Memory B cell (primary cell): ENCODE measurements at places on chromosomes 6 and 20.

DNA sequence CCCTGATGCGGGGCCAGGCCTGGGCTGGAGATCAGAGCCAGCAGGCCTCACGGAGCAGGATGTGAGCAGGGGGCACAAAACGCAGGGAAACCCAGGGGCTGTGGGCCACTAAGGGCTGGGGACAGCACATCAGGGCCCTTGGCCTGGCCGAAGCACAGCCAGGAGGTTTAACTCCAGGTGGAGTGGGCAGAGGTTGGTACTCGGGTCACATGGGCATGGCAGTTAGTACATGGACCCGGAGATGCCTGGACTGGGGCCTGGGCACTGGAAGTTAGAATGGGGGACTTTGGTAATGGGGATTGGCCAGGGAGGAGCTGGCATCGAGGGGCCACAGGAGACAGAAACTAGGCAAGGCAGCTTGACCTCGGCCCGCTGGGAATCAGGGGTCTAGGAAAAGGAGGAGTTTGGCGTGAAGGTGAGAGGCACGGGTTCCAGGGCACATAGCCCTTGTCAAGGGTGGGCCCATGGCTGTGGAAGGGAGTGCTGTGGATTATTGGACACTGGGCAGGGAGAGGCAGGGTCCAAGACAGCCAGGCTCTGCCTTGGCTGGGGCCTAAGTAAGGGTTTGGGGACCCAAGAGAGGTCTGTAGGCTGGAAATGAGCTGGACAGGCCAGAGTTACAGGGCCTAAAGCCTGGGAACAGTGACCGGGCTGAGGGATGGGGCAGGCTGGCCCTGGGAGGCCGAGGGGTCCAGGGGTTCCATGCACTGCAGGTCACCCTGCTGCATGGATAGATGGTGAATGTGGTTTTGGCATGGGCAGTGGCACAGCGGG is 41.6 kb upstream of the CD93 start:
- H3K4me1 ChIP-seq = no peaks in the 10 kb centered on the region
- no peak overlapping the region for H3K27ac ChIP-seq
- no peak overlapping the region for H3K4me3 ChIP-seq
- no peaks in the 10 kb centered on the region for H3K36me3 ChIP-seq

- H3K4me3 ChIP-seq = no peak overlapping the region
- peaks cover 13% of the 10 kb centered on the region for H3K4me1 ChIP-seq
- no peaks in the 10 kb centered on the region for H3K36me3 ChIP-seq
- no peak overlapping the region for H3K27ac ChIP-seq
- DNase-seq = no peak
These were observed 9.3 kb downstream of the NAPB start for GRCh38 chr20:23412026-23412425.

- H3K4me1 ChIP-seq = no peaks in the 10 kb centered on the region
- no peak for DNase-seq
- H3K27ac ChIP-seq = no peak overlapping the region
- H3K4me3 ChIP-seq = no peak overlapping the region
- no peaks in the 10 kb centered on the region for H3K27me3 ChIP-seq
These were observed 17.3 kb downstream of the ERGIC3 start for GRCh38 chr20:35559042-35559693.

- peaks cover 14% of the 10 kb centered on the region for H3K27me3 ChIP-seq
- no peak overlapping the region for H3K4me3 ChIP-seq
- no peaks in the 10 kb centered on the region for H3K36me3 ChIP-seq
- no peak overlapping the region for H3K27ac ChIP-seq
- no peak for DNase-seq
- no peaks in the 10 kb centered on the region for H3K4me1 ChIP-seq
These were observed 9.6 kb downstream of the HRH3 start for GRCh38 chr20:62210496-62210855.

DNA sequence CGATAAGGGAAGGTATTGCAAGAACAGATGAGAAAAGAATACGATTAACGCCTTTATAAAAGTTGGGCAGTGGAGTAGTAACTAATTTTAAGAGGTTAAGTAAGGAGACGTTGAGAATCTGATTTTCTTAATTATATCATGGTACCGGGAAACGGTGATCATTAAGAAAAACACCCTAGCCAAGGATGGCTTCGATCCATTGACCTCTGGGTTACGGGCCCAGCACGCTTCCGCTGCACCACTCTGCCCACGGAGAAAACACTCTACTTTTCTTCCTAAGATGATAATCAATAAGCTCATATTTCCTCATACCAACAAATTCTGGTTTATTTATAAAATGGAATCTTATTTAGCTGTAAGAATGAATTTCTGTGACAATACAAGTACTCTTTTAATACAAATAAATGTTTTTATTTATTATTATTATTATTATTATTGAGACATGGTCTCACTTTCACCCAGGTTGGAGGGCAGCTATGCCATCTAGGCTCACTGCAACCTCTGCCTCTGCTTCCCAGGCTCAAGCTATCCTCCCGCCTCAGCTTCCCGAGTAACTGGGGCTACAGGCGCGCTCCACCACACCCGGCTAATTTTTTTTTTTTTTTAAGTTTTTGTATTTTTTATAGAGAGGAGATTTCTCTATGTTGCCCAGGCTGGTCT is 8.3 kb downstream of the POM121L2 start:
- H3K36me3 ChIP-seq = peaks cover 1% of the 10 kb centered on the region
- no peak overlapping the region for H3K27ac ChIP-seq
- peaks cover 34% of the 10 kb centered on the region for H3K27me3 ChIP-seq
- peaks cover 4% of the 10 kb centered on the region for H3K4me1 ChIP-seq

- DNase-seq = no peak
- H3K27ac ChIP-seq = no peak overlapping the region
- peaks cover 11% of the 10 kb centered on the region for H3K27me3 ChIP-seq
- no peaks in the 10 kb centered on the region for H3K4me1 ChIP-seq
- H3K36me3 ChIP-seq = peaks cover 3% of the 10 kb centered on the region
- no peak overlapping the region for H3K4me3 ChIP-seq
These were observed 20.7 kb upstream of the PKHD1 start for GRCh38 chr6:52108128-52108527.

DNA sequence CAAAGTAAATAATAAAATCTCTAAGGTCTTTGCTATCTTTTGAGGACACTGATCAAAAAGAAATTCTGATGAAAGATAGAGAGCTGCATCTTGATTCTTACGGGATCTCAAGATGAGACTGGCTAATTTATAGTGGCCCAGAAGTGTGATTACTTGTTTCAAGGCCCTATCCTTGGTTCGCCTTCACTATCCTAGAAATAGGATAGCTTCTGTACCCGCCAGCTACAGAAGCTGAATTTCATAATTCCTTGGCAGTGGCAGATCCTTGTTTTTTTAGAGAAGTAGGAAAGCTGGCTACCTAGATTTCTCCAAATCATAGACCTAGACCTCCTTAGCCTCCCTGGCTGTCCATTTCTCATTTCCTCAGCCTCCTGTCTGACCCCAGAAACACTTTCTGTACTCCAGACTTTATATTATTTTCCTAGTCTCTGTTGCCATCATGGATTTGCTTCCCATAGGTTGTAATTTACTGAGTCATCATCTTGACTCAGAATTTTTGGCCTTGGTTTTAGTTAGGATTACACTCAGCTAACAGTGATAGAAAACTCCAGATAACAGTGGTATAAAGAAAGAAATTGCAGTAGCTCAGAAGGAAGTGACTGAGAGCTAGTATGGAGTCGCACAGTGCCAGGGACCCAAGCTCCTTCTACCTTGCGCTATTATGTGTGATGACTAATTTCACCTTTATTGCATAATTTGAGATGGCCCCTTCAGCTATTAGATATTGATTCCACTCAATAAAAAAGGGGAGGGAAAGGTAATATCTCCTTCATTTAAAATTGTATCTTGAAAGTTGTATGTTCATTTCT is 27.7 kb downstream of the PHF3 start:
- H3K36me3 ChIP-seq = peaks cover 3% of the 10 kb centered on the region
- peaks cover 35% of the 10 kb centered on the region for H3K4me1 ChIP-seq
- no peak overlapping the region for H3K4me3 ChIP-seq
- no peaks in the 10 kb centered on the region for H3K27me3 ChIP-seq
- DNase-seq = no peak

DNA sequence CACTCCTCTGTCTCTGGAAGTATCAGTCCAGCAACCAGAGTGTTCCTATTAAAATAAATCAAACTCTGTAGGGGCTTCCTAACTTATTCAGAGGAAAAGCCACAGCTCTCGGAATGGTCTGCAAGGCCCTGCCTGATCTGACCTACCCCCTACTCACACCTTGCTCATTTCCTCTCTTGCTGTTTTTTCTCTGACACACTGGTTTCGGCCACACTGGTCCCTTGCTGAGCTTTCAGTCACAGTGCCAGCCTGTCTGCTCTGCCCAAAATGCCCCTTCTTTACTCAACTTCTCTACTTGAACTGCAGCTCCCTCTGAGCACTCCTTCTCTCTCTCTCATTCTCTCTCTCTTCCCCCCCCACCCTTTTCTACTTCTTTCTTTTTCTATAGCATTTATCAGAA is 430.2 kb downstream of the UTRN start:
- H3K4me3 ChIP-seq = no peak overlapping the region
- no peak overlapping the region for H3K27ac ChIP-seq
- H3K4me1 ChIP-seq = peaks cover 15% of the 10 kb centered on the region
- H3K27me3 ChIP-seq = no peaks in the 10 kb centered on the region

- H3K4me1 ChIP-seq = no peaks in the 10 kb centered on the region
- no peak overlapping the region for H3K27ac ChIP-seq
- no peaks in the 10 kb centered on the region for H3K36me3 ChIP-seq
- no peak for DNase-seq
- H3K27me3 ChIP-seq = no peaks in the 10 kb centered on the region
These were observed 83.4 kb downstream of the ADGRB3 start for GRCh38 chr6:68718385-68719073.

DNA sequence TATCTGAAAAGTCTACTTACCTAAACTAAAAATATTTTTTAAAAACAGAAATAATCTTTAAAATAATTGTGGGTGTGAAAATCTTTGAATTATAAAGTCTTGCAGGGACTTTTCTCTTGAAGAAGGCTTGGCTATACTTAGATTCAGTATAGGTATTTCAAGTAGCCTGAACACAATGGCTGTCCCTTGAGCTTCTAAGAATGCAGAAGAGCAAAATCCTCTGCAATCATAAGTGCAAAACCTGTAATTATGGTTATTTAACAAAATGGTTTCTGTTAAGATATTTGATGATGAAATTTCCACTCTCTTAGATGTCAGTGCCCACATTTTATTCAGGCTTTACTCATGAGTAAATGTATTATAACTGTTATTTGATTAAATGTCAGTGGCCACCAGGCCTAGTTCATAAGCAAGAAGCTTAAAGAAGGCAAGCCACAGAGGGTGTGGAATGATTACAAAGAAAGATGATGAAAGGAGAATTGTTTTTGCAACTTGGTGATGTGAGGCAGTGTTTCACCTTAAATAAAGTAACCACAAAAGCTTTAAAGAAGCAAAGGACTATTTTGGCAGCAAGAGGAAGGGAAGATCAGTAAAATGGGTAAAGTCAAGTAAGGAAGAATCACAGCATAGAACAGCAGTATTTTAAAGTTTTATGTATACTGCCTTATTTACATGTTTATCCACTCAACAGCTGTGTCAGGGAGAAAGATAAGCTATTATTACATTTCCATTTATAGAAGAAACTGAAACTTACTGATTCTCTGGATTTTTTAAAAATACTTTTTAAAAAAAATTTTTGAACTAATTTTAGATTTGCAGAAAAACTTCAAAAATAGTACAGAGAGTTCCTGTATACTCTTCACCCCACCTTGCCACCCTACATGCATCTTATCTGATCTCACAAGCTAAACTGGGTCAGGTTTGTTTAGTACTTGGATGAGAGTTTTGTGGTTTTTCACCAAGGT is 351.2 kb upstream of the RUNX2 start:
- peaks cover 14% of the 10 kb centered on the region for H3K36me3 ChIP-seq
- H3K27ac ChIP-seq = no peak overlapping the region
- no peaks in the 10 kb centered on the region for H3K27me3 ChIP-seq
- no peak for DNase-seq
- H3K4me1 ChIP-seq = peaks cover 3% of the 10 kb centered on the region

DNA sequence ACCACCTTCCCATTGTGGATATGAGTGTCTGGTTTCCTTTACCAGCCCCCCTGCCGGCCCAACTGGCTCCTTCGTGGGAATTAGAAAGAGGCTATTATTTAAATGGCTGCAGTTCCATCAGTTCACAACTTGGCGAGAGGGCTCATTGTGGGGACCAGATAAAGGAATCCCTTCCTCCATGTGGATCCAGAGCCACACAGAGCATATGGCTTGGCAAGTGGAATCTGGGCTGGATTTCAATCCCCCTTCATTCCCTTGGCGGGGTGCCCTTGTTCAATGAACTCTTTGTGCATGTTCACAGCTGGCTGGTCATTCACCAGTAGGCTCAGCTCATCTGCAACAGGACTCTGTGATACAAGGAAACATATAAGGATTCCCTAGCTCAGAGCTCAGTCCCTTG is 140.6 kb downstream of the OPN5 start:
- no peak overlapping the region for H3K4me3 ChIP-seq
- no peaks in the 10 kb centered on the region for H3K27me3 ChIP-seq
- no peak for DNase-seq
- H3K27ac ChIP-seq = no peak overlapping the region
- no peaks in the 10 kb centered on the region for H3K4me1 ChIP-seq

GRCh38 chr6:37657112-37657886 is 40.4 kb downstream of the MDGA1 start:
- peaks cover 2% of the 10 kb centered on the region for H3K27me3 ChIP-seq
- peaks cover 28% of the 10 kb centered on the region for H3K36me3 ChIP-seq
- no peak overlapping the region for H3K4me3 ChIP-seq
- no peak overlapping the region for H3K27ac ChIP-seq
- H3K4me1 ChIP-seq = no peaks in the 10 kb centered on the region

DNA sequence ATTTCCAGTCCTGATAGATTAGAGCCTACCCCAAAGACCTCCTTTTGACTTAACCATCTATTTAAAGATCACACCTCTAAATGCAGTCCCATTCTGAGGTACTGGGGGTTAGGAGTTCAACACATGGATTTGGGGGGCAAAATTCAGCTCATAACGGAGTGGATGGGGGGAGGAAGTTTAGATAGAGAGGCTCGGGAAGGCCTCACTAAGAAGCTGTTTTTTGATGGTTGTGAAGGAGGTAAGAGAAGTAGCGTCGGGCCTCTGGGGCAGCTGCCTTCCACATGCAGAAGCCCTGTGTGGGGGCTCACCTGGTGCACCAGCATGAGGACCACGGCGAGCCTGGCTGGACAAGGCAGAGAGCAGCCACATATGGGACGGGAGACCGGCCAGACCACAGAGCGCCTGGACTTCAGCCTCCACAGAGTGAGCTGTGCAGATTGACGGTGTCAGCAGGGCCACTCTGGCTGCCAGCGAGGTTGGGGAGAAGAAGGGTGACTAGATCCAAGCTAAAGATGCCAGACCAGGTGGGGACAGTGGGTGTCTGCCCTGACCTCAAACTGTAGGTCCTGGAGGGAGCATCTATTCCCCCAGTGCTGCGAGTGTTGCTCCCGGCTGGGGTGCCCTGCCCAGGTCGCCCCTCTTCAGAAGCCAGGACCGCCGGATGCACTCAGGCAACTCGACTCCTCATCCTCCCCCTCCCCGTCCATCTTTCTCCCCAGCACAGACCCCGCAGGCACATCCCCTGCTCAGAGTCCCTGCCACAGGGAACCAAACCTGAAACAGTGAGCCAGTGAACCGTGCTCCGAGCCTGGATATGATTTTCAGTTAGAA is 5.1 kb upstream of the SYNJ2 start:
- no peak overlapping the region for H3K4me3 ChIP-seq
- no peak overlapping the region for H3K27ac ChIP-seq
- H3K36me3 ChIP-seq = no peaks in the 10 kb centered on the region
- peaks cover 5% of the 10 kb centered on the region for H3K4me1 ChIP-seq
- no peak for DNase-seq
